ENCODE measurements at places on chromosomes 1 and 21.

- peak; percentile 15 for DNase-seq
These were observed at the start of gene SV2A for GRCh38 chr1:149917571-149918144. SV2A (minus strand) TSS chr1:149917844; CDS start chr1:149913840, 4,004 bp downstream.

DNA sequence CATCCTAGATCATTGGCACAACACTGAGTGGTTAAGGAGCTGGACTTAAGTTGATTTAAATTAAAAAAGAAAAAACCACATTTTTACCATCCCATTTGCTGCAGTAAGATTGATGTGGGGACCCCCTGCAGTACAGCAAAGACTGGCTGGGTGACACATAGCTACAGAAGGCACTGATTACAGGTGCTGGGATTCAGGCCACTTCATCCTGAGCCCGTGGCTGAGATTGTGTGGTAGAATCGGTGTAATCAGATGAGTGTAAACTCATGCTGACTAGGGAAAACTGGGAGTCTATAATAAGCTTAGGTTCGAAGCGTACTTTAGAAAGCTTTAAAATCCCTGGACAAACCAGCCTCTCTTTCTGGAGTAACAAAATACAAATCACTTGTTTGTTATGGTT lies 70.1 kb downstream of the SLC25A24 start:
- DNase-seq: no peak

GRCh38 chr1:26574719-26575251 lies 45.2 kb downstream of the RPS6KA1 start:
- no peak for DNase-seq

- no peak for DNase-seq
These were observed 281.1 kb downstream of the DNM3 start for GRCh38 chr1:172122381-172122780.

GRCh38 chr1:54109129-54110090 lies 43.4 kb downstream of the CDCP2 start:
- no peak for DNase-seq

- DNase-seq: no peak
These were observed 57.8 kb upstream of the HSD17B7 start for GRCh38 chr1:162732566-162733335.

- DNase-seq: no peak
These were observed 30.7 kb downstream of the MRAP start for GRCh38 chr21:32329331-32329730.

GRCh38 chr1:32771561-32772280 lies 45.4 kb downstream of the YARS1 start:
- no peak for DNase-seq

DNA sequence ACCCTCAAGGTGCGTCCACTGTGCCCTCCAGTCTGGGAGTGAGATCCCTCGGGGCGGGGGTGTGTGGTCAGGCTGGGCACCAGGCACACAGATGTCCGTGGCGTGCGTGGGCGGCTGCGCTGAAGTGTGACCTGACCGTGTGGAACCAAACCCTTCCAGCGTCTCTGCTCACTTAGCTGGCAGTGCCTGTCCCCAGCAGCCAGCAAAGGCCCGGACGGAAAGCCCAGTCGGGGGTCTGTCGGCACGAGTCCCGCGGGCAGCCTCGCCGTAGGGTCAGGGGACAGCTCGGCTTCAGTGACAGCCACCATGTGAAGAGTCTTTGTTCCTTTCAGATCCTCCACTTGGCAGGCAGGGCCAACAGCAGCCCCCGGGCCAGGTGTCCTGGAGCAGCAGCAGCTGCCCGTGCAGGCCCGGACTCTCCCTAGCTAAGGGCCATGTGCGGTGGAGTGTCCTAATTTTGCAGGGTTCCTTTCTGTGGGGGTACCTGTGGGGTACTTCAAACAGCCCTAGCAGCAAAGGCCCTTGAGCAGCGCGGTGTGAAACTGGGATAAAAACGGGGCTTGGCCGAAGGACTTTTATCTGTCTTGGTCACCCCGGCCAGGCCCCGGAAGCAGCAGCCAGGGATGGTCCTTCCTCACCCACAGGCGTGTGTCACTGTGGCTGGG lies 11.6 kb downstream of the TTLL10 start:
- no peak for DNase-seq

GRCh38 chr1:86705665-86705985 lies 1.2 kb downstream of the SH3GLB1 start:
- DNase-seq: no peak

DNA sequence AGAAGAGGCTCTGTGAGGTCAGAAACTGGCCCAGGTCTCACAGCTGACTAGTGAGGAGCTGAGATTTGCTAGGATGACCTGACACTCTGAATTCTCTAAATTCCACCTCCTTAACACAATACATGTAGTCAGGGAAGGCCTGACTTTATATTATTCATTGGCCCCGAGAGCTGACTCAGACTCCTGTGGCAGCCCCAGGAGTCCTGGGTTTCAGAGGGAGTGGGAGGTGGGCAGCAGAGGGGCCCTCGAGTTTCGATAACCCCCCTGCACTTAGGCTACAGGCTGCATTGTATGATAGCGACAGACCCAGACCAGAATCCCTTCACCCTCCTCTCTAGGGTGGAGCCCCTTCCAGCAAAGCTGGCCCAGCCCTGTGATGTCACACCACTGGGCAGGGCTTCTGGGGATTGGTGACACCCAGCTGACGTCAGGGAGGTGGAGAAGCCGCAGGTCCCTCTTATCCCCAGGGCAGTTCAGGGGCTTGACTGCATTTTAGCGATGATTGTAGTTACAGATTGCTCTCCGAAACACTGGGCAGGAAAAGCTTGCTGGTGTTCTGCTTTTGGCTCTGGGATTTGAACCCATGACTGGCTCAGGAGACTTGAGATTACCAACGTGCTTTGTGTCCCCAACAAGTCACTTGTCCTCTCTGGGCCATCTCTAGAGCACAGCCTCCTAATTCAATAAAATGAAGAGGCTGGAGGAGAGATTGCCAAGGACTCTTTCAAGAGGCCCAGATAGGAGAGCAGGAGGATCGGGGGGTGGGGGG lies 17.0 kb upstream of the GPR37L1 start:
- DNase-seq: no peak

DNA sequence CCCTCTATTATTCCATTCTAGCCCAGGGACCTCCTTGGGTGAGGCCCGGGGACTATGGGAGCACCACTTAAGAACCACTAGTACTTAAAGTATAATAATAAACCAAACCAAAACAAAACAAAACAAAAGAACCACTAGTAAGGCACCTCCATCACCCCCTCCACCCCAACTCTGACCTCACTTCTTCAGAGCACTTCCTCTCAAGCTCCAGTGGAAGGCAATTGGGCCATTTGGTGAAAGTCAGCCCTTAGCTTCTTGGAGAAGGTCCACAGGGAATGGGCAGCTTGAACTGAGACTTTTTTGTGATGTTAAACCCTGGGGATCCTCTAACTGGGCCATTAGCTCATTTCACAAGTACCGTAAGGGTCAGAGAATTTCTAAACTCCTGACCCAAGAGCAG lies 237.3 kb downstream of the RHOU start:
- no peak for DNase-seq

GRCh38 chr1:212396638-212397037 lies 18.0 kb downstream of the PACC1 start:
- no peak for DNase-seq

GRCh38 chr1:153422450-153423068 lies 6.2 kb downstream of the S100A7A start:
- peak; percentile 56 for DNase-seq

DNA sequence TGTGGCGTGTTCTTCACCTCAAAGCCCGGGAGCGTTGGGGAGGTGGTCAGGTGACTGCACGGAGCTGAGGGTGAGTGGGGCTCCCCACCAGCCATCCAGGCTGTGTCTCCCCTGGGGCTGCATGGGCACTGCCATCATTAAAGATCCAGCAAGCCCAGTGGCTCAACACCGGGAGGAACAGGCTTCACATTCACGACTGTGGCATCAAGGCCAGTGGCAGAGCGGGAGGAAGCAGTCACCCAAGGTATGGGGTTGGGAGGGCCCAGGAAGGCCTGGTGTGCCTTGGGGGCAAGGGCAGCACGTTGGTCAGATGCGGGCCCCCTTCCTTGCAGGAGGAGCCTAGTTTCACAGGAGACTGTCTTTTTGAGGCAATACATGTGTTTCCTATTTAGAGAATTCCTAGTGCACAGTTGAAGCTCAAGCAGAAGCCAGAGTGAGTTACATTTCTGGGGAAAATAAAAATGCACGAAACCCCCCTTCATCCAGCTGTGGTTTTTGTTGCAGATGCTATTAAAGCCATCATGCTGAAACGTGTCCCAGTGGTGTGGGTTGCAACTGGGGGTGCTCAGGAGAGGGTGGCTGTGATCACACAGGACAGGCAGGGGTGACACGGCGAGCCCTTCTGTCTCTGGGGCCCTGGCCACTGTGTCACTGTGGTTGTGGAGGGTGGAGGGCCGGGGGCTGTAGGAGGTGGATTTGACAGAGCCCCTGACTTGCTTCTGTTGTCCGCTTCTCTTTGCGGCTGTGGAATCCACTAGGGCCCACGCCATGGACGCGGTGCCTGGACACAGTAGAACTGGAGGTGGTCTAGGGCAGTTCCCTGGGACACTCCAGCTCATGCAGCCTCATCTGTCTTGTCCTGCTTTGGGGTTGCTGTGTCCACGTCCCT lies 34.1 kb downstream of the SNAP47 start:
- DNase-seq: no peak

DNA sequence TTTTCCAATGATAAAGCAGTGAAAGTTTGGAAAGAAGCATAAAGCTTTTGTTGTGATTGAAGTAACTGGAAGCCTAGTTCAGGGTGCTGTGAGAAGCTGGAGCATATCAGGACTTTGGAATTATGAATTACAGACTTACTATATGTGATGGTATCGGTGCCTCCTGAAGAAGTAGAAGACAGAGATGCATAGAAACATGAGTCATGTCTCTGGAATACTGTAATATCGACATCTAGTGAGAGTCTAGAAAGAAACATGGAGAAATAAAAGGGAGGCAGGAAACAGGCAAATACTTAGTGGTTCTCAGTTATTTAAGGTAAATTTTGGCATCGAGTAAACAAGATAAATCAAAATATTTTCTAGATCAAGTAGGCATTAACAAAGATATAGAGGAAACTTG lies 103.0 kb downstream of the CAMTA1 start:
- DNase-seq: no peak

DNA sequence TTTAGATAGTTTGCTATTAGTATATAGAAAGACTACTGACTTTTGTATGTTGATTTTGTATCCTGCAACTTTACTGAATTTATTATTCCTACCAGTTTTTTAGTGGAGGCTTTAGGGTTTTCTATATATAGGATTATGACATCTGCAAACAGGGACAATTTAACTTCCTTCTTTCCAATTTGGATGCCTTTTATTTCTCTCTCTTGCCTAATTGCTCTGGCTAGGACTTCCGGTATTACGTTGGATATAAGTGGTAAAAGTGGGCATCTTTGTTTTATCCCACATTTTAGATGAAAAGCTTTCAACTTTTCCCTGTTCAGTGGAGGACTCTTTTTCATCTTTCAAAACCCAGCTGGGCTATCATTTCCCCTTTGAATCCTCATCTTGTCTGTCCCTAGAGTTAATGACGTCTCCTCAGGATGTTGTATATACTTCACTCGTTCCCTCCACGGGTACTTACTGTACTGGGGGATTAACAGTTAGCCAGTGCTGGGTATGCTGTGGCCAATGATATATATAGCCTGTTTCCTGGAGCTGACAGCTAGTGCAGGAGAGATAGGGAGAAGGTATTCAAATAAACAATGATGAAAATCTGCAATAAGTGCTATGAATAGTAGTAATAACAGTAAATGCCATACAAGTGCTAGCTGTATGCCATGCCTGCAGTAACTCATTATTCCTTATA lies 9.8 kb downstream of the ACOT11 start:
- no peak for DNase-seq

- no peak for DNase-seq
These were observed 57.7 kb upstream of the F3 start for GRCh38 chr1:94599095-94599813.

DNA sequence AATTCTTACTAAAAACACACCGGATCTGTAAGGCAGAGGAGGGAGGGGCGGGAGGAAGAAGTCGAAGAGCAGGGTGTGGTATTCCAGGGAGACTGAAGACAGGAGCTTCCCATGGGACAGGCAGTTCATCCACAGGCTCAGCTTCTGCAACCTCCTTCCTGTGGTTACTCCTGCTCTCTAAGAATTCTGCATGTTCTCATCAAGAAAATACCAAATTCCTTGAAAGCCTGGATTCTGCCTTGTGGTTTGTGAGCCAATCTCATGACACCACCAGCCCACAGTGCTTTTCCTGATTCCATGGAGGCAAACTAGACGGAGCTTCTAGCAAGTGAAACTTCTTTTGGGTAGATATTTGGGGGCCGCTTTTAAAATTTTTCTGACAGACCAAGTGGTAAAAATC lies 1.1 kb upstream of the ST6GALNAC3 start:
- no peak for DNase-seq

DNA sequence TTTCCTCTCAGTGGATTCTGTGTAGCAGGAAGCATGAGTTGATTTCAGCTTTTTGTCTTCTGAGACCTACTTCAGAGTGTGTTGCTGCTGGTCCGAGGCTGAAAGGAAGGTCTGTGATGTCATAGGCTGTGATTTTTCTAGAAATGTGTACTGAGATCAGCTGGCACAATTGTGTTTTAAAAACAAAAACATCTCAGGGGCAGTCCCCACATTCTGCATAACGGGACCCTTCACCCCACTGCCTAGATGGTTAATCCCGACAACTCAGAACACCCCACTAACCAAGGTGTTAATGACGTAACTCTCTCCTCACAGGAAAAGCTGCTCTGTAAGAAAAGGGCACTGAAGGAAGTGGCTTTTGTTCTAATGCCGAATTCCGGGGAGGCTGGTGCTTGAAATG lies 59.8 kb upstream of the PPP2R5A start:
- DNase-seq: no peak

DNA sequence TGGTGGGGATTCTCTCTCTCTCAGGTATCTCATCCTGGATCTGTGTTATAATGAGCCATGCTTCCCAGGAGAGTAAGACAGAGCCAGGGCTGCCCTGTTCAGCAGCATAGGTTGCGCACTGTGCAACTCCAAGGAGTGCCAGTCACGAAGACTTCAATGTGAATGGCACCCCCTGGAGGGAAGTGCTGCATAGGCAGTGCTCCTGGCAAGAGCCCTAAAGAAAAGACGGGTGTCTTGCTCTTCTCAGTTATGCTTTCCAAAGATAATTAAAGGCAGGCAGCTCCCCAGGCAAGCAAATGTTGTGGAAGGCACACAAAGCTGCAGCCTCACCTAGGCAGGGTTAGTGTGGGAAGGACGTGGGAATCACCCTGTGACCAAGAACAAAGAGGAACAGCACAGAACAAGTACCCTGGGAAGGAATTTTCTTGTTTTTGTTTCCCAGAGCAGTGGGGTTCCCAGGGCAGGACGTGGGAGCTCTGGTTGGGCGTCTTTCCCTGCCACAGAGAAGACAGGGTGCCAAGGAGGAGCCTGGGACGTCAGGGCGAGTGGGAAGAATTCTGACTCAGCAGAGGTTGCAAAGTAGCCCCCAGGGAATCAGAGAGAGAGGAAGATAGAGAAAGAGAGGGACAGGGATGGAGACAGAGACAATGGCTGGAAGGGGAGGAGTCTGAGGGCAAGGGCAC lies 120.9 kb downstream of the KCNN3 start:
- no peak for DNase-seq

- no peak for DNase-seq
These were observed 8.0 kb upstream of the RAB3GAP2 start for GRCh38 chr1:220280249-220280648.

- DNase-seq: no peak
These were observed 23.8 kb downstream of the OTUD7B start for GRCh38 chr1:149986486-149987296.

GRCh38 chr1:24415910-24416665 lies 486 bp downstream of the NIPAL3 start:
- no peak for DNase-seq

GRCh38 chr1:49333906-49334305 lies 557.2 kb upstream of the BEND5 start:
- no peak for DNase-seq

- DNase-seq: no peak
These were observed 54.1 kb upstream of the CFAP298 start for GRCh38 chr21:32666258-32666657.
